Stimulated activated CD4-positive, alpha-beta T cell treated with anti-CD3 and anti-CD28 coated beads, Interleukin-4, amount 100 ng/mL, for 48 hours (primary cell): ENCODE measurements at places on chromosomes 2 and 18.

DNA sequence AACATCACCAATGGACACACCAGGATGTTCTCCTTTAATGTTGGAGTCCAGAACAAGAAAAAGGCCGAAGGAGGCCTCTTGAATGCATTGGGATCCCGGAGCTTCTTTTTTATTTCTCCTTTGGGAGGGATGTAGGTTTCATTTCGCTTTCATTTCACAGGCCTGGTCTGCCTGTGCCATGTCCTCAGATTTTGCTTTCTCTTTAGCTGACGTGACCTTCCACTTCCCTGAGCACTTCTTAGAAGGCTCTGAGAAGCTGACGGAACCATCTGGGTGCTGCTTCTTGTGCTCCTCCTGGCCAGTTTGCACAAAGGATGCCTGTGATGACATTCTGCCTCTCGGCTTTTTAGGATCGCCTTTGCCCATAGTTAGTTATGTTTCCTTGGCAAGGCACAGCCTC lies 15.1 kb upstream of the MBOAT2 start:
- no peak for DNase-seq

DNA sequence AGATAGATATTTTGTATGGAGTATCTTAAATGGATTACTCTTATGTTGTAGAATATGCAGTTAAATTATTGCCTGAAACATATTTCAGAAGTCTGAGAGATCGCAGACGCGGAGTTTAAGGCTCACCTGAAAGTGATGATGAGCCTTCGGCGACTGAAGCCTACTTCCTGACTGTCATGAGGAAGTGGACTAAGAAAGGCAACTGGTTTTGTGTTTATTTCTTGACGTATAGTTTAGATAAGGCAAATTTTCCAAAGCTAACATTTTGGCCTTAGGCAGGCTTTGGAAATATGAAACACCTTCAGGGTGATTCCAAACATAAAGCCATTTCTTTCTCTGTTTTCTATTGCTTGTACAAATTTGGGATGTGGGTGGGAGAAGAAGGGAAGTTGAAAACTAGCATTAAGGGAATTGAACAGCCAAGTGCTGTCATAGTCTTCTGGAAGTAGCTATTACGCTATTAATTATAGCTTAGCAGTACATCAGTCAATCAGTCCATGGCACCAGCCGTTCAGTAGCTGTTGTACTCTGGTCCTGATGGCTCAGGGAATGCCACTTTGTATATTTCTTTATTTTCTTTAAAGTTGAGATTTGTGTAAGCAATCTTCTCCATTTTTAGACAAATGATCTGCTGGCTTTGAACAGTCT lies 1.5 kb downstream of the GRHL1 start:
- no peak for DNase-seq

DNA sequence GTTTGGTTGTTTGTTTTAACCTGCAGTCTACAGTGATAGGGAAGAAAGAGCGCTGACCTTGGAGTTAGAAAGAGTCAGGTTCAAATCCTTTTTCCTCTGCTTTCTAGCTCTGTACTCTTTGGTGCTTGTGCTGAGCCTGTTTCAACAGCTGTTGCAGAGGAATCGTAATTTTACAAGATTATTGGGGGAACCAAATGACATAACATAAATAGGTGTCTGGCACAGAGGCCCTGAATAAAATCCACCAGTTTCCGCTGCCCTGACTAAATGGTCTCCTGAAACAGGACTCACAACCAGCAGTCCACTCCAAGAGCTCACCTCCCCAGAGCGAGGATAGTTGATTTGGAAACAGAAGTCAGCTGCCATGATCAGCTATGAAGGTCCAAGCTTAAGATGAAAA lies 125.0 kb upstream of the CDC42EP3 start:
- DNase-seq: no peak

GRCh38 chr2:130303169-130303568 lies 39.5 kb upstream of the IMP4 start:
- no peak for DNase-seq

DNA sequence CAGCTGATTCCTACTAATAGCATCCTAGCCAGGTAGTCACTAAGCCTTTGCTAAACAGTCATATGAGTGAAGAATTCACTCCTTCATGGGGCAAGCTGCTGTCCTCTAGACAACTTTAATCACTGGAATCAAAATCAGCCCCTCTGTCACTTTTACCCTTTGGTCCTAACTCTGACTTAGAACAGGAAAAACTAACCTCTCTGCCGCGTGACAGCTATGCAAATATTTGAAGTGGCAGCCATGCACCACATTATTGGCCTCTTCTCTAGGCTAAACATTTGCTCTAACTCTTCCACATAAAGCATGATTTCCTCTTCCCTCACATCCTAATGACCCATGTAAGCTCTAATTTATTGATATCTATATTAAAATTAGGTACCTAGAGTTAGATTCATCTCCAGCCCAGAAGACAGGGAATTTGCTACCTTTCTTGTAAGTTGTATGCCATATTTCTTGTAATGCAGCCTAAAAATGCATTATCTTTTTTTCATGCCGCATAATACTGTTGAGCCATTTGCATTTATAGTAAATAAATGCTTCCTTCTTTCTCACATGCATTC lies 12.8 kb upstream of the ONECUT2 start:
- no peak for DNase-seq

GRCh38 chr2:76498360-76498759 lies 787.6 kb upstream of the GCFC2 start:
- DNase-seq: no peak

- DNase-seq: no peak
Observed at GRCh38 chr2:126378176-126378575, 277.8 kb upstream of the GYPC start.

DNA sequence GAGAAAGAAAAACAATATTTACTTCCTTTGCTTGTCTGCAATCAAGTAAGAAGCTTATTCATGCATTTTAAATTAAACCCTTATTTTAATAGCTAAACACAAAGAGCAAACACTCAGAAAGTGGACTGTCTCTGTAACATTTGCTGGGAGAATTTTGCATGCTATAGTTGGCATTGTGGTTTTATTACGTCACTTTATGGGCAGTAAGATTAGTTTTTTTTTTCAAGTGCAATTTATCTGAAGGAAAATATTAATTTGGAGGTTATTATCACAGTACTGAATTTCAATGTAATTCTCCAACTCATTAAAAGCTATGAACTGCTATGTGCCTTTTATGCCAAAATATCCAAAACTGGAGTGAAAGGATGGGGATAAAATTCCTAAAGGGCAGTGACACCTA lies 103.3 kb downstream of the TMEFF2 start:
- DNase-seq: no peak

DNA sequence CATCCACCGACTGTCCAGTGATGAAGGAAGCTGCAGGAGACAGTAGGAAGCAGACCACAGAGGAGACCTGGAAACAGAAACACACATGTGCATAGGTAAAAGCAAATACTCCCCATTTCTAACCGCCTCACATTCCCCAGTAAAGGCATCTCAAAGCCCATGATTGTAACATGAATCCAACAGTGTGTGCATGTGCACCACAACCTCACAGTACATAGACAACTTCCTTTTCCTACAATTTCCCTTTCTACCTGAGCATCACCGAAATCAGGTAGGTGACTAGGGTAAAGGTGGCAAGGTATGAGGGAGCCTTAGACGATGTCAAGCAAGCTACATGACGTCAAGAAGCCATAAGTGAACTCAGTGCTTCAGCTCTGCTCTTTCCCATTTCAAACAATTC lies 30.6 kb upstream of the MREG start:
- DNase-seq: no peak

DNA sequence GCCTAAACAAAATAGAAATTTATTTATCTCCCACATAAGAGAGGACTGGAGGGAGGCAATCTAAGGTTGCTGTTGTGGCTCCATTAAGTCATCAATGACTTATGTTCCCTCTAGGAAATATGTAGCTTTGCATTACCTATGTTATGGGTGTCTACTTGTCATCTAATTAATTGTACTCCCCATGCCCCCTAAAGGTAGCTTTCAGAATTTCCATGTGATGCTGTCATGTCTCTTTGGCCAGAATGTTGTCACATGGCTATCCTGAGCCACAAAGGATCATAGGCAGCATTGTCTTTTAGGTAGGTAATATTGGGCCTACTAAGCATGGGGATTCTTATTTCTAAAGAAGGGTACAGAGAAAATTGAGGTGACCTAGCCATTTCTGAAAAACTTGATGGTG lies 935.6 kb upstream of the FANCL start:
- no peak for DNase-seq

GRCh38 chr2:33395655-33396249 lies 80.7 kb upstream of the RASGRP3 start:
- peak; percentile 53 for DNase-seq
